Stimulated activated CD8-positive, alpha-beta memory T cell treated with anti-CD3 and anti-CD28 coated beads, Interleukin-12 subunit alpha, Interleukin-12 subunit beta, amount 100 ng/mL, for 4 hours (primary cell): ENCODE measurements at places on chromosomes 5 and 9.
A peak's percentile ranks its signal among the peaks of the same experiment; 100 is the strongest.

DNA sequence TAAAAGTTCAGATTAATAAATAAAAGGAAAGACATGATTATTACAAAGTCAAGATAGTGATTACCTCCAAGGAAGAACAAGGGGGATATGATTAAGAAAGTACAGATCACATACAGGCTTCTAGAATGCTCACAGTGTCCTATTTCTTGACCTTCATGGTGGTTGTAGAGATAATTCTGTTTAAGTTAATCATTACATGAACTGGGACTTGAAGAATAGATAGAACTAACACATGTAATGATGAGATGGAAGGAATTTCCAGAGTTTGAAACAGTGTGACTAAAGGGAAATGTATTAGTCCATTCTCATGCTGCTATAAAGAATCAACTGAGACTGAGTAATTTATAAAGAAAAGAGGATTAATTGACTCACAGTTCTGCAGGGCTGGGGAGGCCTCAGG, 72.7 kb downstream of the LURAP1L start:
- no peak for DNase-seq

DNA sequence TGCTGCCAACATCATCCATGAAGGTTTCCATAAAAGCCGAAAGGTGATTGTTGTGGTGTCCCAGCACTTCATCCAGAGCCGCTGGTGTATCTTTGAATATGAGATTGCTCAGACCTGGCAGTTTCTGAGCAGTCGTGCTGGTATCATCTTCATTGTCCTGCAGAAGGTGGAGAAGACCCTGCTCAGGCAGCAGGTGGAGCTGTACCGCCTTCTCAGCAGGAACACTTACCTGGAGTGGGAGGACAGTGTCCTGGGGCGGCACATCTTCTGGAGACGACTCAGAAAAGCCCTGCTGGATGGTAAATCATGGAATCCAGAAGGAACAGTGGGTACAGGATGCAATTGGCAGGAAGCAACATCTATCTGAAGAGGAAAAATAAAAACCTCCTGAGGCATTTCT, 10.1 kb downstream of the TLR4 start:
- DNase-seq, result no peak

DNA sequence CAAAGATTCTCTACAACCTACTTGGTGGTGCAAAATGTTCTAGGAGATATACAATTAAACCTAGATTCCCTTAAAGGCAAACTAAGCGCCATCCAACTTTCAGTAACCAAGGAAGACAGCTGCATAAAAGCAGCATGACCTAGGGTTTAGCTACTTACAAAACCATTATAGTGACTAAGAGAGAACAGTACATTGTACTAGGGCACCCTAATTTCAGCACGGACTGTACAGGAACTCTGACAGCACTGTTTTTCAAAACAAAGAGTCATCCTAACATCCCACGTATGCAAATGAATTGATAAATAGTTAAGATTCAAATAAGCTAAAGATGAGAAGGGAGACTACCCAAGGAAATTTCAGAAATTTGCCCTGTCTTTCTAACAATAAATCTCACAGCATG, 30.0 kb downstream of the STRBP start:
- no peak for DNase-seq

- DNase-seq, result no peak
Measured at GRCh38 chr9:34573599-34574325, 15.8 kb downstream of the CNTFR start.

DNA sequence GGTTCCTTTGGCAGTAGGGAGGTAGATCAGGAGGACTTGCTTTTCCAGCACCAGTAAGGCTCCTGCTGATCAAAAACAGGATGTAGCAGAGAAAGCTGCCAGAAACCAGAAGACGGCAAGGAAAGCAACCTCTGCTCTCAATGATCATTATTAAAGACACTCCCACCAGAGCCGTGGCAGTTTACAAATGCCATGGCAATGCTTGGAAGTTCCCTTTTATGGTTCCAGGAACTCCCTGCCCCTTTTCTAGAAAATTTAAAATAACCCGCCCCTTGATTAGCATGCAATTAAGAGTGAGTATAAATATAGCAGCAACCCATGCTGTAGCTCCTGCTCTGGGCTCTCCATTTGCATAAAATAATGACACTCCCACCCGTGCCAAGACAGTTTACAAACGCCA, 16.1 kb downstream of the EQTN start:
- no peak for DNase-seq

DNA sequence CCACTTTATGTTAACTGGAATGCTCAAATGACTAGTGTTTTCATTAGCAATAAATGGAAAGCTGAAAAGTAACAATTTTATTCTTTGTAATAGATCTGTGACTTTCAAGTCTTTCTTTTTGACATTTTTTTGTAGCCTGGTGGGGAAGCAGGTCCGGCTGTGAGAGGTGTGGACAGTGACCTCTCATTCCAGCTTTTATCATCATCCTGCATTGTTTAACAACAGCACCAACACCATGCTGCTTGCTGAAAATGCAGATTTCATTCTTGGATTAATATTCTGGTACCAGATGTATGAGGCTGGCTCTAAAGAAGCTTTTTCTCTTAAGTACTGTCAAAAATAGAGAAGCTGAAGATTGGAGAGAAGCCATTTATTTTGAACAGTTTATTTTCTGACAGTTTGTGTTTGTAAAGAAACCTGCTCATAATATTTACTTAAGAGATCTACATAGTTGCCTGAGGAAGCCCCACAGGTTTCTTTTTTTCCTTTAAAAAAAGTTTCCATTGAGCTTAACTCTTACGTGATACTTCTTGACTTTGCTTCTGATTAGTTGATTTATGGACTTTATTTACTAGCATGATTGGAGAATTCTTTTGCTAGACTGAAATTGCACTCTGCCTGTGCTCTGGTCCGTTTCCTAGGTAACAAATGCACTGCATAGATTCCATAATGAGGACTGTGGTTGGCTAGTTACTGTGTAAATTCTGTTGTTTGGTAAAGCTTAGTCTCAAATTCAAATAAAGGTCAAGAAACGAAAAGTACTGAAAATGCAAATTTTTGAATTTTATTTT, 3.4 kb downstream of the KIAA1958 start:
- DNase-seq, result no peak

DNA sequence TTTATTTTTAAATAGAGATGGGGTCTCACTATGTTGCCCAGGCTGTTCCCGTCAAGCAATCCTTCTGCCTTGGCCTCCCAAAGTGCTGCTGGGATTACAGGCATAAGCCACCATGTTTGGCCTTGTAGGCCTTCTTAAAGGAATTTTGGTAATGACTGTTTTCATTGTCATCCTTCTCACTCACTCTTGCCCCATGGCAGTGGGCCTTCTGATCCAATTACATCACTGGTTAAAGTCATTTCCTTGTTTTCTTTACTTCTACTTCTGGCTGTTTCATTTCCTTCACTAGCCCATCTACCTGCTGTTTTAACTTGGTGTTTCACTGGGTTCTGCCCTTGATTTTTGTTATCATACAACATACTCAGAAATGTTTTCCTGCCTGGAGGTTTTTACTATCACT, 20.1 kb upstream of the NIM1K start:
- no peak for DNase-seq

GRCh38 chr9:109134167-109134578, 14.4 kb upstream of the TMEM245 start:
- no peak for DNase-seq

GRCh38 chr9:122092611-122093506, at the start of gene TTLL11:
Gene TTLL11, minus strand, starts transcription at chr9:122093308. Its CDS starts 160 bp downstream, at chr9:122093148.
- peak; percentile 93 for DNase-seq

DNA sequence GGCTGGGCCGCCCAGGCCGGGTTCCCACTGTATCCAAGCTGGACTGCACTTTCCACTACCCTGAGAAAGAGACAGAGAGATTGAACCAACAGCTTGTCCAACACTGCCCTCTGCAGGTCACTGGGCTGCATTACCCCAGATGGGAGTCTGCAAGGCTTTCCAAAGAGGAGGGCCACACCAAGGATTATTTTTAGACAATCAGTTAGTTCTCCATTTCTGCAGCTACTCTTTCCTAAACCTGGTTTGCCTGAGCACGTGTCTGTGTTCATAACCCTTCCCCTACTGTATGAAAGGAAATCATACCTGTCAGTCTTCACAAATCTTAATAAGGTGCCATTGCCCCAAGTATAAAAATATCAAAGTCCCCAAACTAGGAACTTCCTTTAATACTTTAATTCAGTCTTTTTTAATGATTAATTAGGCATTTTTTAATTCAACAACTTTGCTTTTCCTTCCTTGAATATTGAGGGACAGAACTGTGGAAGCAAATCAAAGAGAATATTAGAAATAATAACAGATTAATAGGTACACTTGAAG, 13.4 kb upstream of the FGF1 start:
- DNase-seq, result peak; percentile 33

GRCh38 chr5:91288118-91288916, 94.8 kb downstream of the ARRDC3 start:
- no peak for DNase-seq
